ENCODE measurements at places on chromosomes 4 and X.

DNA sequence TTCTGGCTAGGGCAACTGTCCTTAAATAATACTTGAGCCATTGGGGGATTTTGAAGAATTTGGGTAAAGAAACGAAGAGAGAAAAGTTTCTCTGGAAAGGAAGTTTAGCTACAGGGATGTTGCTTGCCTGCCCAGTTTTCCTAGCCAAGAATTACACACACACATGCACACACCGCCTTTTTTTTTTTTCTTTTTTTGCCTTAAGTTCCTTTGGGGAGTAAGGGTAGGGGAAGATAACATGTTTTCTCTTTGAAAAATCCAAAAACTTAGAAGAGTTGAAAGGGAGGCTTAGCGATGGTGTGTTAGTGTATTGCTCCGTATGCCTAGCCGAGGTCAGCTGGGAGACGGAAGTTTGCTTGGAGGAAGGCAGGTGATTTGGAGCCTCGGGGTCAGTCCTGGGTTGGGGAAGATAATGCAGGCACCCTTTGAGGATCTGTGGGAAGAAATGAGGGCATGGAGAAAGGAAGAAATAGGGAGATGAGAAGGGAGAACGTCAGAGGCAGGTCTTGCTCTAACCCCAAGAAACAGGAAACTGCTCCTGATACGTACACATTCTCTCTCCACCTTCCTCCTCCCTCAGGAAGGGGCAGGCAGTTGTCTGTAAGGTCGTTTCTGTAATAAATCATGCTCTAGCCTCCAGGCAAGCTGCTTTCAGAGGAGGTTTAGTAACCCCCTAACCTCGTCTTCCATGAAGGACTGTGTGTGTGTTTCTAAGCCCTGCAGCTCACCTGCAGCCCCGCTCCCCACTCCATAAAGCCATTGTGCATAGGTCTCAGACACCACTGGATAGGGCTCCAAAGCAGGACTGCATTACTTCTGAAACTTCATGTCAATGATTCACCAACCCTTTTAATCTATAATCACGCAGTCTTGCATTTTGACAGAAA is 10.5 kb downstream of the KLF3 start:
- H3K27ac ChIP-seq, result peak overlapping the region; percentile 100
- H3K36me3 ChIP-seq, result no peaks in the 10 kb centered on the region
- no peaks in the 10 kb centered on the region for H3K27me3 ChIP-seq
- H3K4me3 ChIP-seq, result peak overlapping the region; percentile 38
- no peak for DNase-seq

DNA sequence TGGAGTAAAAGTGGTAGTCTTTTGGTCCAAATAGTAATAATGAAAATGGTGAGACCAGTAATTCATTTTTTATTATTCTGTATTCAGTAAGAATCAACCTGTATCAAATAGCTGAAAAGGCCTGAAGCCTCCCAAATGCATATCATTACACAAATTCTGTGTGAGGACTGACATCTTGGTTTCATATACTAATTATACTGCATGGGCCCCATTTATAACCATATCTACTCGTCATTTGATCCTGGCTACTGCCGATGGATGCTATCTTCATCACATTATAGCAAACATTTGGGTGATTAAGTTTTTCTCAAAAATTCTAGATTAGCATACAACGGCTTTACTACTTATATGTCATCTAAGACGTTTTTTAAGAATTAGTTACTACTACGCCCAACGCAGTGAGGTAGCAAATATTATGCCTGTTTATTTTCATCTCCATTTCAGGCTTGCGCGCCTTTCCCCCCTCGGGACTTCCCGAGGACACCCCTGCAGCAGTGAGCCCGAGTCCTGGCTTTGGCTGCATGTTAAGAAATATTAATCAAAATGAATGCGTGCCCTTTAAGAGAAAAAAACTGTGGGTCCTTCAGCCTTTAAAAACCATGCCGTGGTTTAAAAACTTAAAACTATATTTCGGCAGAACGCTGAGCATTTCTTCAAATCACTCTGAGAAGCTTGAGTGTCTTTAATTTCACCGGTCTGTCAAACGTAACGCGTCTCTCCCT is 814 bp upstream of the MMAA start:
- H3K27ac ChIP-seq, result peak overlapping the region; percentile 93
- peak overlapping the region; percentile 84 for H3K4me3 ChIP-seq
- DNase-seq, result no peak
- no peaks in the 10 kb centered on the region for H3K36me3 ChIP-seq

GRCh38 chr4:64774626-64775025 is 365.4 kb upstream of the TECRL start:
- no peaks in the 10 kb centered on the region for H3K36me3 ChIP-seq
- H3K27me3 ChIP-seq, result no peaks in the 10 kb centered on the region
- H3K27ac ChIP-seq, result no peak overlapping the region

DNA sequence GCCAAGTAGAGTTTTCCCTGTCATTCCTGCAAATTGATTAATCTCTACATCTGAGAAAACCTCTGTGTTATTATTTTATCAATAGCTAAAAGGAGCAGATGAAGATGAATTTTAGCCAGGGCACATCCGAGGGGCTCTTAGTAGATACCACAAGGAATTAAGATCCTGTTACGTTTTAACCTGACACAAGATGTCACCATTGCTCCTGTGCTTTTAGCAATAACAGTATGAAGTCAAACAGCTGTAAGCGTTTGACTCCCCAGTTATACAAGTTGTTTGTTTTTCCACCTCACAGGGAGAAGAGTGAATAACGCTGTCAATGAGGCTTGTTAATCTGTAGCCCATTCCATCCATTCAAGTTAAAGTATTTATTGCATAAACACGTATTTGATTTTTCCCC is 76.0 kb upstream of the AP1S2 start:
- H3K27ac ChIP-seq, result no peak overlapping the region
- H3K4me1 ChIP-seq, result no peaks in the 10 kb centered on the region
- no peak for DNase-seq
- no peaks in the 10 kb centered on the region for H3K27me3 ChIP-seq

DNA sequence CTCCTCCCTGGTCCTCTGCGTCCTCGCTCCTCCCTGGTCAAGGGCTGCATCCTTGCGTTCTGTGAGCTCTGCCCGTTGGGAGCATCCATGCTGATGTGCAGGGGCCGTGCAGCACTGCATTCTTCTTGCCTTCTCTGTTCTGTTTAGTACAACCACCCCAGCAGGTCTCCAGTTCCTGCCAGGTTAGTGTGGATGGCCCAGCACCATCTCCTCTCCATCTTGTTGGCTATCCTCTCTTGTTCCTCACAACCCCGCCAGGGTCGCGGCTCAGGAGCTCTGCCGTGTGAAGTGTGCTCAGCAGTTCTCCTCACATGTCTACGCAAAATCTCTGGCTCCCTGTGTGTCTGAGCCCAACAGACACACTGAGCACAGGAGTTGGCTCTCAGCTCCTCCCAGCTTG is 10.4 kb upstream of the MAEA start:
- no peak for DNase-seq
- H3K27ac ChIP-seq, result no peak overlapping the region
- H3K27me3 ChIP-seq, result no peaks in the 10 kb centered on the region
- no peaks in the 10 kb centered on the region for H3K36me3 ChIP-seq
- no peak overlapping the region for H3K4me3 ChIP-seq

- no peaks in the 10 kb centered on the region for H3K4me1 ChIP-seq
- no peak for DNase-seq
- no peak overlapping the region for H3K4me3 ChIP-seq
- no peaks in the 10 kb centered on the region for H3K27me3 ChIP-seq
Measured at GRCh38 chrX:27680726-27681125, 90.6 kb downstream of the DCAF8L2 start.

- no peak for DNase-seq
- H3K4me1 ChIP-seq, result no peaks in the 10 kb centered on the region
- H3K27ac ChIP-seq, result no peak overlapping the region
- no peaks in the 10 kb centered on the region for H3K36me3 ChIP-seq
Measured at GRCh38 chr4:120291541-120291940, 224.9 kb upstream of the MAD2L1 start.

DNA sequence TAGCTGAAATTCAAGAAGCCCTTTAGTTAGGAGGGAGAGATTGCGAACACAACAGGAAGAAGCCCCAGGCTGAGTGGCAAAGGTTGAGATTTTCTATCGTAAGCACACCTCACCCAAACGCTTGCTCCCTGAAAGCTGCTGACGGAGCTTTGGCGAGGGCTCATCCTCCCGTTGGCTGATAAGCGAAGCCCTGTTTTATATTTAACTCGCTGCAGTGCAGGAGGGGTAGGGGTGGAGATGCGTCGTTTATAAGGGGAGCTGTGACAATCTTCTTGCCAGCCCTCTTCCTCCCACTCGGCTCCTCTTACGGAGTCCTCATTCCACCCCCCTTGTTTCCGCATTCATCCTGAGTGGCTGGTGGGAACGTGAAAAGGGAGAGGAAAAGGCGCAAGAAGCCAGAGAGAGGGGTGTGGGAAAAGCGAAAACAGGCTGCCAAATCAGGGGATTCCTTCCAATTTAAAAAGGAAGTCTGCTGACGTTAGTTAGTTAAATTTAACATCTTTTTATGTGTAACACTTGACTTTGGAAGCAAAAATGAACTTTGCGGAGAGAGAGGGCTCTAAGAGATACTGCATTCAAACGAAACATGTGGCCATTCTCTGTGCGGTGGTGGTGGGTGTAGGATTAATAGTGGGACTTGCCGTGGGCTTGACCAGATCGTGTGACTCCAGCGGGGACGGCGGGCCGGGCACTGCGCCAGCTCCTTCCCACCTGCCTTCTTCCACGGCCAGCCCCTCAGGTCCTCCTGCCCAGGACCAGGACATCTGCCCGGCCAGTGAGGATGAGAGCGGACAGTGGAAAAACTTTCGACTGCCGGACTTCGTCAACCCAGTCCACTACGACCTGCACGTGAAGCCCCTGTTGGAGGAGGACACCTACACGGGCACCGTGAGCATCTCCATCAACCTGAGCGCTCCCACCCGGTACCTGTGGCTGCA is at the start of gene ENPEP:
ENPEP (plus strand) TSS at position 275 of the 938 bp plus-strand sequence; CDS start at position 535, 260 bp downstream.
- H3K27me3 ChIP-seq, result no peaks in the 10 kb centered on the region
- no peaks in the 10 kb centered on the region for H3K4me1 ChIP-seq
- no peaks in the 10 kb centered on the region for H3K36me3 ChIP-seq
- DNase-seq, result no peak

DNA sequence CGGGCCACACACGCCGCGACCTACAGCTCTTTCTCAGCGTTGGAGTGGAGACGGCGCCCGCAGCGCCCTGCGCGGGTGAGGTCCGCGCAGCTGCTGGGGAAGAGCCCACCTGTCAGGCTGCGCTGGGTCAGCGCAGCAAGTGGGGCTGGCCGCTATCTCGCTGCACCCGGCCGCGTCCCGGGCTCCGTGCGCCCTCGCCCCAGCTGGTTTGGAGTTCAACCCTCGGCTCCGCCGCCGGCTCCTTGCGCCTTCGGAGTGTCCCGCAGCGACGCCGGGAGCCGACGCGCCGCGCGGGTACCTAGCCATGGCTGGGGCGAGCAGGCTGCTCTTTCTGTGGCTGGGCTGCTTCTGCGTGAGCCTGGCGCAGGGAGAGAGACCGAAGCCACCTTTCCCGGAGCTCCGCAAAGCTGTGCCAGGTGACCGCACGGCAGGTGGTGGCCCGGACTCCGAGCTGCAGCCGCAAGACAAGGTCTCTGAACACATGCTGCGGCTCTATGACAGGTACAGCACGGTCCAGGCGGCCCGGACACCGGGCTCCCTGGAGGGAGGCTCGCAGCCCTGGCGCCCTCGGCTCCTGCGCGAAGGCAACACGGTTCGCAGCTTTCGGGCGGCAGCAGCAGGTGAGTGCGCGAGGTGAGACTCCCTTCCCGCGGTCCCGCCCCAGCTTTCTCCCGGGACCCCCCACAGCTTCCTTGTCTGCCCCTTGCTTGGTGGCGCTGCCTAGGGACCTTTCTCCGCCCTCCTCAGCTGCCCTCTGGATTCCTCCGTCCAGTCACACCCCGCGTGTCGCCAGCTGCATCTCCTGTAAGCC is 678 bp downstream of the BMP3 start:
- no peak for DNase-seq
- peak overlapping the region; percentile 54 for H3K4me3 ChIP-seq
- H3K27ac ChIP-seq, result no peak overlapping the region
- no peaks in the 10 kb centered on the region for H3K27me3 ChIP-seq
- peaks cover 14% of the 10 kb centered on the region for H3K4me1 ChIP-seq

DNA sequence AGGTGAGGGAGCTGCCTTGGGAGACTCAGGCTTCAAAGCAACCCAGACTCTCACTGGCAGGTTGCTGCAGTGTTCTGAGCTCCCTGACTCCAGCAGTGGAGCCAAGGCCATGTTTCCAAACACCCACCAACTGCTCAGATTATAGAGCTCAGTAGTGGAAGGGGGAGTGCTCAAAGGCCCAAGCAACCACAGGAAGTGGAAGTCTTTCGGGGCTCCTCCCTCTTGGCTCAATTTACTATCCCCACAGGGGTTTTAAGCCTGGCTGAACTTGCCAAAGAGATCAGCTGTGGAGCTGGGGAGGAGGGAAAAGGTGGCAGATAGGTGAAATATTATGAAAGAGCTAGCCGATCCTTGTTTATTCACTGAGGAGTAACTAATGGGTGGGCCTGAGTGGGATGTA is 82.5 kb downstream of the HPRT1 start:
- no peaks in the 10 kb centered on the region for H3K36me3 ChIP-seq
- no peaks in the 10 kb centered on the region for H3K4me1 ChIP-seq
- no peak for DNase-seq
- H3K27ac ChIP-seq, result no peak overlapping the region
- H3K27me3 ChIP-seq, result no peaks in the 10 kb centered on the region

DNA sequence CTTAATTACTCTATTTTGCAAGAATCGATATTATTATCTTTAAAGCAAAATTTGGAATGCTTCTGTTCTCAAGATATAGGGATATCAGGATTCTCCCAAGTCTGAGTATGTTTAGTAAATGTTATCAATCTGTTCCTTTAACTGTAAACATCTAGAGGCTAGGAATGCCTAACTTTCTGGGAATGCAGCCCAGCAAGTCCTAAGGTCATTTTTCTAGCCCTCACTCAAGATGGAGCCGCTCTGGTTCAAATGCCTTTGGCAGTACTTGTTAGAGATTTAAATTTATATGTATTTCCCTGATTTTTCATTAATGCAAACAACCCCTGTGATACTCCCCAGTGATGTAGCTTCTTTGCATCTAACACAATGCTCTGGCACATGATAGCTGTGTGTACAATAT is 623.8 kb upstream of the LCORL start:
- H3K27me3 ChIP-seq, result no peaks in the 10 kb centered on the region
- no peaks in the 10 kb centered on the region for H3K36me3 ChIP-seq
- no peaks in the 10 kb centered on the region for H3K4me1 ChIP-seq
- H3K4me3 ChIP-seq, result no peak overlapping the region

- H3K36me3 ChIP-seq, result no peaks in the 10 kb centered on the region
- H3K4me1 ChIP-seq, result no peaks in the 10 kb centered on the region
- no peak overlapping the region for H3K4me3 ChIP-seq
- no peak for DNase-seq
- H3K27me3 ChIP-seq, result no peaks in the 10 kb centered on the region
Measured at GRCh38 chr4:4720646-4721045, 138.8 kb upstream of the MSX1 start.

GRCh38 chrX:96989830-96990571 is 106.3 kb downstream of the RPA4 start:
- DNase-seq, result no peak
- H3K4me3 ChIP-seq, result no peak overlapping the region
- H3K27ac ChIP-seq, result no peak overlapping the region
- H3K4me1 ChIP-seq, result no peaks in the 10 kb centered on the region
- no peaks in the 10 kb centered on the region for H3K27me3 ChIP-seq
- no peaks in the 10 kb centered on the region for H3K36me3 ChIP-seq

- H3K4me3 ChIP-seq, result no peak overlapping the region
- H3K27me3 ChIP-seq, result no peaks in the 10 kb centered on the region
- H3K4me1 ChIP-seq, result peaks cover 12% of the 10 kb centered on the region
- DNase-seq, result no peak
Measured at GRCh38 chr4:148273501-148273986, 168.7 kb downstream of the NR3C2 start.

All from thoracic aorta (tissue), 2 donors.